CD4-positive, alpha-beta memory T cell (primary cell): ENCODE measurements at places on chromosomes 3 and 15. TPM values are rescaled to one million over a fixed set of nuclear protein-coding genes. Genes with fewer than 3 reads are reported as not detected.

- no peak for DNase-seq
- H3K36me3 ChIP-seq: no peaks in the 10 kb centered on the region
- no peaks in the 10 kb centered on the region for H3K4me1 ChIP-seq
- H3K27ac ChIP-seq: no peak overlapping the region
- no peak overlapping the region for H3K4me3 ChIP-seq
- H3K27me3 ChIP-seq: no peaks in the 10 kb centered on the region
These were observed 13.9 kb upstream of the FAM174B start for GRCh38 chr15:92669432-92669831.

GRCh38 chr3:158097593-158098308, 8.5 kb downstream of the SHOX2 start:
- DNase-seq: peak; percentile 75
- H3K4me1 ChIP-seq: peaks cover 13% of the 10 kb centered on the region
- H3K27ac ChIP-seq: no peak overlapping the region
- H3K36me3 ChIP-seq: no peaks in the 10 kb centered on the region

GRCh38 chr3:128846486-128846891, 32.9 kb upstream of the ACAD9 start:
- peaks cover 18% of the 10 kb centered on the region for H3K4me1 ChIP-seq
- H3K27me3 ChIP-seq: no peaks in the 10 kb centered on the region
- no peak overlapping the region for H3K27ac ChIP-seq
- no peaks in the 10 kb centered on the region for H3K36me3 ChIP-seq
- no peak for DNase-seq

GRCh38 chr3:186095561-186096081, 13.3 kb downstream of the ETV5 start:
- H3K36me3 ChIP-seq: no peaks in the 10 kb centered on the region
- H3K27ac ChIP-seq: no peak overlapping the region
- H3K4me3 ChIP-seq: no peak overlapping the region
- DNase-seq: no peak

DNA sequence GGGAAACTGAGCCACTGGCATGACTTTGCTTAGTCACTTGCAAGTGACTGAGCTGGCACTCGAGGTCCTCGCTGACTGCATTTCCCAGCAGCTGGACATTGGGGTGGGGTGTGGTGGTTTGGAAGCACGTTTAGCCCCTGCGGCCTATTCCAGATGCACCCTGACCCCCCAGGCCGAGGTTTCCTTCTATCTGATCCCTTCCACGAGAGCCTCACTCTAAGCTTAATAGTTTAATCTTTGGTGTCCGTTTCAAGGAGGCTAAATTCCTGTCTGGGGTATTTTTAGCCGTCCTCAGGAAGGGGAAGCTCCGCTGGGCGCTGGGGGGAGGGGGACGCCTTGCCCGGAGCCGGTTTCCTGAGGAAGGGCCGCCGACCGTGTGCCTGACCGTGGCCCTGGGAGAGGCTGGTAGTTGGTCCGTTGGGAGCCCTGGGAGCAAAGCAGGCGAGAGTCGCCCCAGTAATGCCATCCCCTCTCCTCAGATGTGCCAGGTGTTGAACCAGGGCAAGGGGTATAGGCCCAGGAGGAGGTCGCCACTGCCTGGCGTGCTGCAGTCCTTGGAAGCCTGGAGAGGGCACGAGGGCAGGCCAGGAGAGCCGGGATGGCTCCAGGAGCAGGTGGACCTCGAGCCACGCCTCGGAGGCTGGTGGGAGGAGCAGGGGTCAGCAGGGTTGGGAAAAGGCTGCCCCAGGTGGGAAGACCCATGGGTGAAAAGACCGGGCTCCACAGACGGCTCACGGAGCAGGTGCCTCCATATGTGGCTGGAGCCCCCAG, 37.2 kb downstream of the IDH2 start:
- DNase-seq: no peak
- H3K27ac ChIP-seq: no peak overlapping the region
- H3K36me3 ChIP-seq: peaks cover 8% of the 10 kb centered on the region
- H3K4me3 ChIP-seq: no peak overlapping the region

GRCh38 chr3:39241561-39241960, 38.3 kb downstream of the CX3CR1 start:
- H3K36me3 ChIP-seq: no peaks in the 10 kb centered on the region
- H3K4me3 ChIP-seq: no peak overlapping the region
- H3K27ac ChIP-seq: no peak overlapping the region
- no peaks in the 10 kb centered on the region for H3K4me1 ChIP-seq
- no peak for DNase-seq
- no peaks in the 10 kb centered on the region for H3K27me3 ChIP-seq

DNA sequence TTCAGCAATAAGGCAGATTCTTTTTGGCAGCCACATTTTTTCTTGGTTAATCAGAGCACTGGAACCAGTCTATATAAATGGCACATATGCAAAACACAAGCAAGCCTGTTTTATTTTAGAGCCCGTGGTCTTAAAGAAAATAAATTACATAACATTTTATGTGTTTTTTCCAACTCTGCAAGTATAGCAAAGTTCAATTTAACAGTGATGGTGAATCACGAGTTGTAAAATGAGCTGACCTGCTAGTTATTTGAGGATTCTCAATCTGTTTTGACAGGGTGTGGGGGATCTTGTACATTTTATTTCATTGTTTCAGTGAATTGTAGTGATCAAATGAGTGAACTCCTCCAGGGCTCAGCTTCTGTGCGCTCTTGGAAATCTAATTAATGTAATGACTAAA, 2.7 kb downstream of the ARHGEF26 start:
- no peak overlapping the region for H3K27ac ChIP-seq
- no peak for DNase-seq
- peaks cover 3% of the 10 kb centered on the region for H3K27me3 ChIP-seq

DNA sequence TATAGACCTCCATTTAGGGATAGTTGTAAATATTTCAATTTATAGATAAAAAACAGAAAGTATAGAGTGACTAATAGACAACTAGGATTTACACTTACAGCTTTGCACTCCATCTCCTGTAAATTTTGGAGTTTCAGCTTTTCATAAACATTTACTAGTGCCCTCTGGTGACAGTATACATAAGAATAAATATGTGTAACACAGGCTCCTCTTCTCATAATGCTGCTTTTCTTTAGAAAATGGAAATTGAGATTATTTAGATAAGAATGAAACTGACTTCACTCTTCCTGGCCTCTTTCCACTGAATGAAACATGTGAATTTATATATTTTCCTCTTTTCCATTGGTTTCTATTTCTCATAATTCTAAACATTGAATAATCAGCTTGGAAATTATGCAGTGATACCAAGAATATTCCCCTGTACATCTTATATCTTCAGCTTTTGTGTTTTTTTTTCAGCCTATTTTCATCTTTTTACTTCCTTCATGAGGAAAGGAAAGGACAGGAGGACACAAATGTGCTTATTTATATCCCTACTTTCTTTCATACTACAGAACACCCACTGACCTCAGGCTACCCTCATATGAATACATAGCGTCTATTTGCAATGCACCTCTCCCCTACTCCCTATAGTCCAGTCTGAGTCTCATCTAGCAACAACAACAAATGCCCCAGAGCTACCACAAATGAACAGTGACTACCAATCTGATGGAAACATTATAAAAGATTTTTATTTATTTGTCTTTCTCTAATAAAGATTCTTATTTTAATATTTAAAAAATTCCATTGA, 103.1 kb upstream of the CCDC39 start:
- no peak for DNase-seq
- H3K27me3 ChIP-seq: no peaks in the 10 kb centered on the region
- no peaks in the 10 kb centered on the region for H3K36me3 ChIP-seq
- H3K4me3 ChIP-seq: no peak overlapping the region
- no peak overlapping the region for H3K27ac ChIP-seq

DNA sequence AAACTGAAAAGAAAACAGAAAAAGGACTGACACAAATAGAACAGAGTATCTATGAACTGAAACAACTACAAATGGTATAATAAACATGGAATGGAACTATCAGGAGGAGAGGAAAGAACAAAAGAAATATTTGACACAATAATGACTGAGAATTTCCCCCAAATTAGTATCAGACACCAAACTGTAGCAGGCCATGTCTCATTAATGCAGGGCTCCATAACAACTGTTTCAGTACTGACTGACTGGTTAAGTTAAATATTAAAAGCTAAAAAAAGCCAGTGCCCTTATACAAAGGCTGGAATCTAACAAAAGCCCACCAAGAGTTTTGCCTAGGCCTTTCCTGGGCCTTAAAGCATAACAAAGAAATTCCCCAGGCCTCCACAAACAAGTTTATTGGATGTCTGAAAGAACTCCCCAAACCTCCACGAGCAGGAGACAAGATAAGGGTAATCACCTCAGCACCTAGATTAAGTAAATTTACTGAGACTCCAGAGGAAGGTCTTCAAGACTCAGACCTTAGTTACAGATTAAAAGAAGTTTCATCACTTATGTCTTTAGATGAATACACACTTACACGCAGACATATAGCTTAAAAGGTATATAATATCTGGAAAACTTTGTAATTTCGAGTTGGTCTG, 45.7 kb downstream of the KPNA1 start:
- no peak overlapping the region for H3K4me3 ChIP-seq
- no peaks in the 10 kb centered on the region for H3K36me3 ChIP-seq
- no peak overlapping the region for H3K27ac ChIP-seq
- H3K4me1 ChIP-seq: peaks cover 38% of the 10 kb centered on the region

- H3K27ac ChIP-seq: no peak overlapping the region
- no peak overlapping the region for H3K4me3 ChIP-seq
- H3K27me3 ChIP-seq: no peaks in the 10 kb centered on the region
- DNase-seq: no peak
- H3K36me3 ChIP-seq: no peaks in the 10 kb centered on the region
- H3K4me1 ChIP-seq: no peaks in the 10 kb centered on the region
These were observed 158.7 kb upstream of the SPRED1 start for GRCh38 chr15:38093931-38094330.

DNA sequence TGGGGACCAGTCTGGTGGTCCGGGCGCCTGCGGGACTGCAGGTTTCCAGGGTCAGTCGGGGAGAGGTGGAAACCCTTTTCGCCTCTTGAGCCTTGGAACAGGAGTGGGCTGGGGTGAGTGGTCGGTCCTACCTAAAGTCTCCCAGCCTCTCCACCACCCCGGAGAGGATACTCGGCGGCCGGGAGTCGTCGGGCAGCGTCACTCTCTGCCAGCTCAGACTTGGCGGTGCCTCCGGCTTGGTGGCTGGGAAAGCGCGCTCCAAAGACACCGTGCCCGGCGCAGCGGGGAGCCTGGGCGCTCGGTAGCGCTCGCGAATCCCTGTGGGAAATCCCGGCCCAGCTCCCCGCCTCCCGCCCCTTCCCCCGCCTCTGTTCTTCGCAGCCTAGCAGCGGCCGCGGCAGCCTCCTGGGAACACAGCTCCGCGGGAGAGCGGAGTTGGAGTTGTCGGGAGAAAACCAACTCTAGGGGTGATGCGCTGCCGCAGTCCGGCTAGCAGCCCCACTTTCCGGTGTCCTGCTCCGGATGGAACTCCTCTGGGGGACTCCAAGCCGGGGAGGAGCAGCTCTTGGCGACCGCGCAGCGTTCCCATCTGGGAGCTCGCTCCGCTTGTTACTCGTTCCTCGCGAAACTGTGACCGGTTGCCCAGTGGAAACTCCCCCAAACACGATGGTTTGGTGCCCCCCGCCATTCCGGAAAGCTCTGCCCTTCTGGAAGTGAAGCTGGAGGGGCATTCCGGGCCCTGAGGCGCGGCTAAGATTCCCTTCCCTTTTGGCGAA, 1.4 kb downstream of the EPHB1 start:
- H3K4me1 ChIP-seq: no peaks in the 10 kb centered on the region
- H3K27ac ChIP-seq: no peak overlapping the region
- DNase-seq: no peak

- H3K4me1 ChIP-seq: no peaks in the 10 kb centered on the region
- H3K27ac ChIP-seq: no peak overlapping the region
- H3K27me3 ChIP-seq: no peaks in the 10 kb centered on the region
- no peak for DNase-seq
- no peak overlapping the region for H3K4me3 ChIP-seq
These were observed 41.2 kb downstream of the IMPG2 start for GRCh38 chr3:101279162-101279561.

- H3K36me3 ChIP-seq: no peaks in the 10 kb centered on the region
- peaks cover 7% of the 10 kb centered on the region for H3K4me1 ChIP-seq
- no peak overlapping the region for H3K27ac ChIP-seq
- DNase-seq: peak; percentile 29
These were observed 3.9 kb upstream of the ACTL6A start for GRCh38 chr3:179558742-179559364.

DNA sequence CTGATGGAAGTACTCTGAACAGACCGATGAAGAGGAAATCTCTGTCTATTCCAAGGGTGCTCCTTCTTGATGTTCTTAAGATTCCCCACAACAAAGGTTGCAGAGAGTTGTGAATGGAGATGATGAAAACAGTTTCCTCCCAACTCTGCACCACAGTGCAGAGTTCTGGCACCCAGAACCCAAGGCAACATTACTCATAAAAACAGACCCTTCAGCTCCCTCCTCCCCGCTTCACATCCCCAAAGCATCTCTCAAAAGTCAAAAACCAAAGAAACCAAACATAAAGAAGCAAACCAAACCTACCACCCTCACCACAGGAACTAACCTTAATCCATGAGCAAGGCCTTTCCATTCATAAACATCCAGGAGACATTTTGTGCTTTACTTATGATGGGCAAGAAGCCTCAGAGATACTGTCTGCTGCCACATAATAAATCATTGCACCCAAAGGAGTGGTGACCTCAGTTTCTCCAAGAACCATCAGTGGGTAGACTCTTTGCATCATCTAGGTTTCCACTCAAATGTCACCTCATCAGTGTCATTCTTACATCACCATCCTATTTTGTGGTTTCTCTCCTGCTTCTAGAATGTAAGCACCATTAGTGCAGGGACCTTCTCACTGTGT, 13.2 kb downstream of the PCOLCE2 start:
- no peak for DNase-seq
- H3K27ac ChIP-seq: no peak overlapping the region
- no peaks in the 10 kb centered on the region for H3K4me1 ChIP-seq
- H3K36me3 ChIP-seq: no peaks in the 10 kb centered on the region
- H3K27me3 ChIP-seq: no peaks in the 10 kb centered on the region

GRCh38 chr3:37050282-37050681, 57.0 kb downstream of the MLH1 start:
- H3K27ac ChIP-seq: no peak overlapping the region
- H3K27me3 ChIP-seq: no peaks in the 10 kb centered on the region

DNA sequence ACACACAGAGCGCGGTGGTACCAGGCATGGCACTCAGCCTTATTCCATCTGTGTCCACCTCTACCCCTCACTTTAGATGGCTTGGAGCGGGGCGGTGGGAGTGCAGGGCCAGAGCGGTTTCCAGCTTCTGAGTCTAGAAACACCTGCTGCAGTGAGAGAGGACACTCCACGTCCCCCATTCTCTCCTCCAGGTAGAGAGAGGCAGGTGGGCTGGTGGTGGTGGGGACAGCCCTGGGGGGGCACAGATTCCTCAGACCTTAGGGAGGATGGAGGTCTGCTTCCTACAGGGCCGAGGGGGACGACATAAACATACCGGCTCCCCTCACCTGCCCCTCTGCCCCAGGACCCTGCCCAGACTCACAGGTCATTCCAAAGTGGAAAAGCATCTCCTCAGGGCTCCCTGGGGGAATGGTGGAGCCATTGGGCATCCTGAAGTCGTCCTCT, 40.4 kb downstream of the MUC20 start:
- H3K4me1 ChIP-seq: no peaks in the 10 kb centered on the region
- no peak overlapping the region for H3K4me3 ChIP-seq
- DNase-seq: no peak
- H3K36me3 ChIP-seq: no peaks in the 10 kb centered on the region
- peaks cover 3% of the 10 kb centered on the region for H3K27me3 ChIP-seq

ZBTB47 gene
- total RNA-seq: 1.8 TPM

SH2D7 gene
- not detected for total RNA-seq

FANCD2OS gene
- total RNA-seq: not detected

TRAIP gene
- 4.6 TPM for total RNA-seq

CPNE4 gene
- total RNA-seq: not detected

INSYN1 gene
- not detected for total RNA-seq

TNIK gene
- total RNA-seq: 93.5 TPM

TMEM45A gene
- not detected for total RNA-seq

SPATA12 gene
- not detected for total RNA-seq

MORC1 gene
- total RNA-seq: not detected

SEMA6D gene
- total RNA-seq: not detected
